Left ventricle myocardium inferior (tissue), 1 donor: ENCODE measurements at places on chromosomes 7 and 10. TPM values are rescaled to one million over a fixed set of nuclear protein-coding genes. Genes with fewer than 3 reads are reported as not detected.

DNA sequence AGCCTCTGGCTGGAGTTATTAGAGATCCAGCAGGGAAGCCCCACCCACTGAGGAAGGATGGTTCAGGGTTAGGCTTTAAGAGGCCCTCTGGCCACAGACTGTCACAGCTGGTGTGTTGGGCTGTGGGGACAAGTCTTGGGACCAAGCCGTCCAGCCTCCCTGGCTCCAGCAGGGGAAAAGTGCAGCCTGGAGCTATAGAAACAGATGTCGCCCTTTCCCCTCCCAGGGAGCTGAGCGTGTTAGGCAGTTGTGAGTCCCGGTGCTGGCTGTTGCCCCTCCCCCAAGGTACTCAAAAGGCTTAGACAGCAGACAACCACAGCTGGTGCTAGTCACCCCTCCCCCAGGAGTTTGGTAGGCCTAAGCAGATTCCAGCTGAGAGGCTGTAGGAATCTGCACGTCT lies 143.4 kb downstream of the TMEM168 start:
- no peak for DNase-seq
- H3K36me3 ChIP-seq, result no peaks in the 10 kb centered on the region
- no peak overlapping the region for H3K27ac ChIP-seq
- H3K27me3 ChIP-seq, result no peaks in the 10 kb centered on the region

DNA sequence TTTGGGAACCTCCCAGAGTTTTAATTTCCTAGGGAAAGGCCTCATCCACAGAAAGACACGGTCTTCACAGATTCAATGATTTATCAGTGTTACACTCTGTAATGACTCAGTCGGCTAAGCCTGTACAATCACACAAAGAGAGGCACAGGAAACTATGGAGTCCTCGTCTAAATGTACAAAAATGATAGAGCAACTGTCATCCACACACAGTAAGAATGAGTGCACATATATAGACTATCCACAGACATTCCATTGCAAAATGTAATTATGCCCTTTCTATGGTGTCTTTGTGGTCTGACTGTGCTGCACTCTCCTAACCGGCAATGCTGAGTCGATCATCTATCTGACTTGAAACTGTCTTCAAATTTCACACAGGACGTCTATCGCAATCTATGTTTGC lies 3.5 kb upstream of the NAMPT start:
- H3K36me3 ChIP-seq, result no peaks in the 10 kb centered on the region
- no peaks in the 10 kb centered on the region for H3K27me3 ChIP-seq

- no peaks in the 10 kb centered on the region for H3K36me3 ChIP-seq
- no peaks in the 10 kb centered on the region for H3K27me3 ChIP-seq
- peak overlapping the region; percentile 87 for H3K27ac ChIP-seq
- DNase-seq, result peak; percentile 87
- H3K4me1 ChIP-seq, result peaks cover 88% of the 10 kb centered on the region
Measured at GRCh38 chr10:119270762-119271366, 63.5 kb downstream of the GRK5 start.

DNA sequence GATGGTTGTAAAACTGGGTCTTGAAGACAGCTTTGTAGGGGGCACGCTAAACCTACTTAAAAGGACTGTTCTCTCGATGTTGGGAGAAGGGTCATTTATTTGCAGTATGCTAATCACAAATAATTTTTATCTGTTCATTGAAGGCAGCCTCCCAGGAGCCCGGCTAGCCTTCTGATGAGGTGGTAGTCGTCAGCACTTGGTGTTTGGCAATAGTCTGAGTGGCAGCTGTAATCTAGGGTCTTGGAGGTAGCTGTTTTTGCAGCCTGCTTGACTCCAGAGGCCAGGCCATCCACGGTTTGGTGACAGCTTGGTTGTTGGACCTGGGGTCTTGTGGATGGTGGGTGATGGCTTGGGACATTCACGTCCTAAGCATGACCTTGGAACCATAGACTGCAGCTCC lies 2.2 kb downstream of the GTF2IRD1 start:
- no peaks in the 10 kb centered on the region for H3K36me3 ChIP-seq
- no peaks in the 10 kb centered on the region for H3K27me3 ChIP-seq
- DNase-seq, result no peak

GRCh38 chr10:34185998-34186397 lies 629.1 kb downstream of the PARD3 start:
- DNase-seq, result no peak
- no peaks in the 10 kb centered on the region for H3K27me3 ChIP-seq

DNA sequence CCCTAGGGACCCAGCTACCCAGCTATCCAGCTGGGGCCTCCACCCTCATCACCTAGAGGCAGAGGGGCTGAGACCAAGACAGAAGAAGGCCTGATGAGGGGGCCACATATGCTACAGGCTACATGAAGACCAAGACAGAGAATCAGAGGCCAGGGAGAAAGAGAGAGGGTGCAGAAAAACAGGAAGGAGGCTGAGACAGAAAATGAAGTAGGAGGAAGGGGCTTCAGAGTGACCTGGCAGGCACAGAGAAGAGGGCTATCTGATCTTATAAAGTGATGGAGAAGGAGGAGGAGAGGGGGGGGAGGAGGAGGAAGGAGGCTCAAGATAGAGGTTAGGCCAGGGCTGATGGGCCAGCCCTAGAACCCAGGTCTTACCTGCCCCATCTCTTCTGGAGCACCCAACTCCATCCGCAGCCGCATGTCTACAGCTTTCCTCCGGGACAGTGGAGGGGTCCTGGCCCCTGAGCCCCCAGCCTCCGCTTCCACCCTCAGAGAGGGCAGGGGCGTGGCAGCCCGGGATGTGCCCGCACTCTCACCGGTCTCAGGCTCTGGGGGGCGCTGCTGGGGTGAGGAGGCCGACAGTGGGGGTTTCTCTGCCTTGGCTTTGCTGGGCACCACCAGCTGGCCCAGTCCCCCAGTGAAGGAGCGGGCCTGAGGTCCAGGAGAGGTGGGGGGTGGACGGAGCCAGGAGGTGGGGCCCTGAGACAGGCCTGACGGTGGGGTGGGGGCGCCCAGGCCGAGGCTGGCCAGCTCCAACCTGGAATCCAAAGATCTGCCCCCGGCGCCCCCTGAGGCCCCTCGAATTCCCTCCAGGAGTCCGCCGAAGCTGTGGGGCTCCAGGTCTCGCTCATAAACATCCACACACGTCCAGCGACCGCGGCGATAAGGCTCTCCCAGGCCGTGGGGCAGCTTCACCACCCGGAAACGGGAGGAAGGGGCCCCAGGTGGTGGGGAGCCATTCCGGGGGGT lies 1.8 kb downstream of the TSC22D4 start:
- H3K4me3 ChIP-seq, result peak overlapping the region; percentile 99
- no peaks in the 10 kb centered on the region for H3K27me3 ChIP-seq
- H3K4me1 ChIP-seq, result peaks cover 75% of the 10 kb centered on the region
- DNase-seq, result no peak
- H3K36me3 ChIP-seq, result peaks cover 24% of the 10 kb centered on the region

GRCh38 chr7:102008535-102009262 lies 191.3 kb downstream of the CUX1 start:
- DNase-seq, result no peak
- H3K4me3 ChIP-seq, result no peak overlapping the region
- no peaks in the 10 kb centered on the region for H3K27me3 ChIP-seq
- no peak overlapping the region for H3K27ac ChIP-seq
- peaks cover 24% of the 10 kb centered on the region for H3K4me1 ChIP-seq

DNA sequence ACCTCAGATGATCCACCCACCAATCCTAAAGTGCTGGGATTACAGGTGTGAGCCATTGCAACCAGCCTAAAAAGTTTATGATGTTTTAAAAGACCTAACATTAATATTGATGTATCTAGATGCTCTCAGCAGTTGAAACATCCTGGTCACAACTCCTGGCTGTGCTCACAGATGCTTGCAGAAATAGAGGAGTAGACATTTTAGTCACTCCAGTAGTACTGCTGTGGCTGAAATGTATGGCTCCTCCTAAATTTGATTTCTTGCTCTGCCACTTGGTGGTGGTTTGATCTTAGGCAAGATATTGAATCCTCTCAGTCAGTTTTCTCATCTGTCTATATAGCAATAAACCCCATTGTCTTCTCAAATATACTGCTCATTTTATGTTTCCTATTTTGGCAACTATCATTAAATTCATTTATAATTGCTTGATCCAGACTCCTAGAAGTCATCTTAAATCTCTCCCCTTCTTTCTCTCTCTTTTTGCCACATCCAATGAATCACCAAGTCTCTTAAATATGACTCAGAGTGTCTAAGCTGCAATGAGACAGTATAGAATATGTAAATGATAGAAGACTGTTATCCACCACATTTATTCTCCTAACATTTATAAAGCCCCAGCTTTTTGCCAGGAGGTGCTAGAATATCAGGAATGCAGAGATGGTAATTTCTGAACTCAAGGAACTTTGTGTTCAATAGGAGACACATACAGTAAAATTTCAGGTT lies 78.1 kb upstream of the NRBF2 start:
- DNase-seq, result no peak
- H3K4me1 ChIP-seq, result no peaks in the 10 kb centered on the region
- H3K36me3 ChIP-seq, result no peaks in the 10 kb centered on the region
- H3K4me3 ChIP-seq, result no peak overlapping the region

DNA sequence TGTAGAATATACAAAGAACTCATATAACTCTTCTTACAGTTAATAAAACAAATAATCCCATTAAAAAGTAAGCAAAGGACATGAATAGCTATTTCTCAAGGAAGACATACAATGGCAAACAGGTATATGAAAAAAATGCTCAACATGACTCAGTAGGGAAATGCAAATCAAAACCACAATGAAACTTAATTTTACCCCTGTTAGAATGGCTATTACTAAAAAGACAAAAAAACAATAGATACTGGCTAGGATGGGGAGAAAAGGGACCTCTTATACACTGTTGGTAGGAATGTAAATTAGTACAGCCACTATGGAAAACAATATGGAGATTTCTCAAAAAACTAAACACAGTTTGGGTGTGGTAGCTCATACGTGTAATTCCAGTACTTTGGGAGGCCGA lies 37.8 kb downstream of the HERPUD2 start:
- no peak overlapping the region for H3K4me3 ChIP-seq
- peaks cover under 1% of the 10 kb centered on the region for H3K4me1 ChIP-seq
- DNase-seq, result no peak
- peaks cover 27% of the 10 kb centered on the region for H3K36me3 ChIP-seq
- H3K27me3 ChIP-seq, result no peaks in the 10 kb centered on the region

GRCh38 chr10:131790021-131790420 lies 110.8 kb upstream of the PPP2R2D start:
- H3K4me1 ChIP-seq, result no peaks in the 10 kb centered on the region
- H3K4me3 ChIP-seq, result no peak overlapping the region
- DNase-seq, result no peak
- no peaks in the 10 kb centered on the region for H3K36me3 ChIP-seq
- H3K27me3 ChIP-seq, result peaks cover 75% of the 10 kb centered on the region

DNA sequence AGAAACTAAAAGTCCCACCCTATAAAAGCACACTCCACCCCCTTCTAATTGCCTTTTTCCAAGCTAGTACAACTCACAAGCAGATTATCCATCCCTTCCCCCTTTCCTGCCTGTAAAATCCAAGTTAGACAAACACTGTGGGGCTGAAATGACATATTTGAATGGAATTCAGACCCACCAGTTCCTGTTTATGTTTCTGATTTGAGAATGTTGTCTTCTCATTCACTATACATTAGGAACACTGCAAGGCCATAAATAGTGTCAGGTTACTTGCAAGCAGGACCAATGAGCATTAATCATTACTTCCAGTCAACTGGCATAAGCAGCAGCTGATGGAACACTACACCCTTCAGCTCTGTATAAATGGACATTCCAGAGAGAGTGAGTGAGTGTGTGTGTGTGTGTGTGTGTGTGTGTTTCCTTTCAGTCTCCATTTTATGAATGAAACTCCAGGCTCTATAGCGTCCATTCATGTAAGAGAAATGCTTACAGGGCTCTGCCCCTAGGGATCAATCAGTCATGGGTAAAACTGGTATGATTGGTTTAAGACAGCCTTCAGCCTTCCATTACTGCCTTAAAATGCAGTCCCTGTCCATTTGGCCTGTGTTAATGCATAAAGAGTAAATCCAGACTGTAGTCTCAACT lies 69.3 kb downstream of the ETV1 start:
- no peaks in the 10 kb centered on the region for H3K36me3 ChIP-seq
- no peak overlapping the region for H3K4me3 ChIP-seq
- H3K4me1 ChIP-seq, result peaks cover 9% of the 10 kb centered on the region
- H3K27ac ChIP-seq, result peak overlapping the region; percentile 45
- no peak for DNase-seq

- peaks cover 99% of the 10 kb centered on the region for H3K27me3 ChIP-seq
- no peak overlapping the region for H3K27ac ChIP-seq
- H3K4me3 ChIP-seq, result no peak overlapping the region
- no peaks in the 10 kb centered on the region for H3K36me3 ChIP-seq
- no peak for DNase-seq
Measured at GRCh38 chr10:101769541-101770180, 6.3 kb downstream of the FGF8 start.

GRCh38 chr7:155420116-155420515 lies 37.8 kb upstream of the EN2 start:
- H3K27ac ChIP-seq, result no peak overlapping the region
- no peaks in the 10 kb centered on the region for H3K36me3 ChIP-seq
- no peak for DNase-seq
- no peak overlapping the region for H3K4me3 ChIP-seq
- no peaks in the 10 kb centered on the region for H3K4me1 ChIP-seq

DNA sequence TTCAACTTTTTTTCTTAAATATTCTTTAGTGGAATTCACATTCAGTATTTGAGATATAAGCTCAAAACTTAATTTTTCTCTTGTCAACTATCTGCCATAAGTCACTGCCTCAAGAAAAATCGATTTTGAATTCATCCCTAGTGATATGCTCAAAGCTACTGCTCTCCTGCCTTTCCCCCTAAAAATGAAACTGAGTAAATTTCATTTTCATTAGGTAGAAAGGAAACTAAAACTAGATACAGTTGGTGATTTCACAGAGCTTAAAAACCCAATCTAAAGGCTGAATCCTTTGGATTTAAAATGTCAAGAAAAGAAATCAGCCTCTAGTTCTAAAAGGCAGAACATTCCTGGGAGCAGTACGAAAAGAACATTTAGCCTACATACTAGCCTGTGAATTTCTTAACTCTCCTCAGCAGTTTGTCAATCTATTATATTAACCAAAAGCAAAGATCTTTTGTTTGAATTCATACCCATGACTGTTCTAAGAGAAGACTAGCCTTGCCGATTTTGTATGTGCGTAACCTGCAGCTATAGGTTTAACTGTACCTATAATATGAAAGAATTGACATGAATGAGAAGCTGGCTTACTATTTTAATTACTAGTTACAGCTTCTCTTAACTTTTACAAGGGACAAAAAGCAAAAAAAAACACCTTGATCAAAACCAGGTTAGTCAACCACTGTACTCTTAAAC lies 4.9 kb upstream of the FAM53B start:
- DNase-seq, result no peak
- no peak overlapping the region for H3K4me3 ChIP-seq
- H3K36me3 ChIP-seq, result peaks cover 20% of the 10 kb centered on the region
- peaks cover 15% of the 10 kb centered on the region for H3K4me1 ChIP-seq
- H3K27ac ChIP-seq, result no peak overlapping the region

GRCh38 chr10:63994371-63994770 lies 473.2 kb downstream of the REEP3 start:
- H3K27ac ChIP-seq, result no peak overlapping the region
- no peak overlapping the region for H3K4me3 ChIP-seq
- H3K36me3 ChIP-seq, result no peaks in the 10 kb centered on the region
- no peak for DNase-seq
- H3K4me1 ChIP-seq, result no peaks in the 10 kb centered on the region

GRCh38 chr7:50214126-50214670 lies 90.3 kb upstream of the IKZF1 start:
- no peaks in the 10 kb centered on the region for H3K36me3 ChIP-seq
- H3K27ac ChIP-seq, result no peak overlapping the region
- H3K4me3 ChIP-seq, result no peak overlapping the region
- H3K4me1 ChIP-seq, result no peaks in the 10 kb centered on the region
- DNase-seq, result no peak

Gene CCDC146
- total RNA-seq, result 4.7 TPM

Gene NUTM2B
- 0.52 TPM for total RNA-seq

Gene CLDN4
- 0.27 TPM for total RNA-seq

Gene KCND2
- total RNA-seq, result not detected

Gene METTL27
- total RNA-seq, result 0.44 TPM

Gene GPR26
- total RNA-seq, result not detected

Gene HACD1
- total RNA-seq, result 173 TPM

Gene IDI2
- total RNA-seq, result 0.33 TPM

Gene FGFR2
- 0.36 TPM for total RNA-seq

Gene SLC26A3
- total RNA-seq, result 0.33 TPM
